Body of pancreas (tissue), 4 donors: ENCODE measurements at places on chromosomes 13 and 19. TPM values are rescaled to one million over a fixed set of nuclear protein-coding genes. Genes with fewer than 3 reads are reported as not detected.

The ZNF808 gene
- total RNA-seq, result 9.3 TPM

The LILRB3 gene
- total RNA-seq, result 0.33 TPM

The ACER1 gene
- not detected for total RNA-seq

The MEIOSIN gene
- total RNA-seq, result not detected

DNA sequence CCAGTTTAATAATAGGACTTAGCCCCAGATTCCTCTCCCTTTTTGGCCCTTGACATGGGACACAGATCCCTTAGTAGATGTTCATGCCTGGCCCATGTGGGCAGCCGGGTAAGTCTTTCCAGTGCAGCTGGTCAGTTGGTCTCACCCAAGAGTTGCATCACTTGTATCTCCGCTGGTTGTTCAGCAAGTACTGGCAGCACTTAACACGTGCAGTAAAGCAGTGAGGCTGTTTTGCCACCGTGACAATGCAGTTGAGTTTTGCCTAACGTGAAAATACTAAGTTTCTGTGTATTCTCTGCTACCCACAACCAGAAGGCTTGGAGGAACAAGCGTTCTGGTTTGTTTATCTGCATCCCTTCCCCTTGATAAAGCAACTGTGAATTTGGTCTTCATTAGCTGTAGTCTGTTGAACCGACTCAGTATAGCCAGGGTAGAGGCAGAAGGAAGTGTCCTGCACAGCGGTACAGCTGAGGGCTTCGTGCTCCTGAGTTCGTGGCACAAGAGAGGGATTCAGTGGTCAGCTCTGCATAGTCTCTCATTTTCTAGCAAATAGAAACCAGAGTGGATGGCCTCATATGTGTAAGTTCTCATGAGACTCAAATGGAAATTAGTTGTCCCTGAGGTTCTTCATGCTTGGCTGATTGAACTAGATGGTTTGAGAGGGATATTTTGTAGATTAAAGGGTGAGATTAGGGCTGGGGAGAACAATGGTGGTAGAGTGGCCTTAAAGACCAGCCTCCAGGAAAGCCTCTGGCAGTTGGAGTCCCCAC lies 50.3 kb downstream of the ARHGEF7 start:
- H3K4me3 ChIP-seq, result no peak overlapping the region
- no peaks in the 10 kb centered on the region for H3K36me3 ChIP-seq
- no peak for DNase-seq

DNA sequence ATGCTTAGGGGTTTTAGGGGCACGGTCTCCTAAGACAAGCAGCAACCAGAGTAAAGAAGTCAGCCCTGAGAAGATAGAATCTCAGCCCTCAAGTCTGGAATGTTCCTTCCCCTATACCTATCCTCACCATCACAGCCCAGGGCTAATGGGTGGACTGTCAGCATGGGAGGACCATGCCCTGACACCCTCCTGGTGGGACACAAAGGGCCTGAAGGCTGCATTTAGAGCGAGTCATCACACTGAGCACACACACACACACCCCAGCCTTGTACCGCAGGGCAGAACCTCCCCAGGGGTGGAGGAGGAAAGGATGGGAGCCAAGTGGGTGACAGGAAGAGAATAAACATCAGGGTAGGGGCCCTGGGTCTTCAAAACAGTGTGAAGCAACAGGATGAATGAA lies 174.8 kb upstream of the SERP2 start:
- H3K36me3 ChIP-seq, result no peaks in the 10 kb centered on the region
- no peak overlapping the region for H3K4me3 ChIP-seq
- peaks cover 9% of the 10 kb centered on the region for H3K4me1 ChIP-seq
- DNase-seq, result no peak

DNA sequence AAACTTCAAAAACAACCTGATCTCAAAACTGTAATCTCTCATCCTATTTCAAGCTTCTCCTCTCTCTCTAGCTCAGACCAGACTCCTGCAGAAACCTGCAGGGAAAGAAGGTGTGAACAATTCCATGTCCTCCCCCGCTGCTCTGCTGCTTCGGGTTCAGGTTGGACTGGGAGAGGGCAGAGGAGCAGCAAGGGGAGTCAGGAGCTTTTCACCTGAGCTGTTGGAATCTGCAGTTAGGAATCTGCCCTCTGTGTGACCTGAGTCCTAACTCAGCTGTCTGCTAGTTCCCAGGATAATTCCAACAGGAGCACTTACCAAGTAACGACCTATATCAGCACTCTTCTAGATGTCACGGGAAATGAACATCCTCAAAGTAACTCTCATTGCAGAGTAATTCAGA lies 118.3 kb downstream of the DNAJC15 start:
- no peak overlapping the region for H3K27ac ChIP-seq
- H3K4me1 ChIP-seq, result no peaks in the 10 kb centered on the region
- no peaks in the 10 kb centered on the region for H3K27me3 ChIP-seq

DNA sequence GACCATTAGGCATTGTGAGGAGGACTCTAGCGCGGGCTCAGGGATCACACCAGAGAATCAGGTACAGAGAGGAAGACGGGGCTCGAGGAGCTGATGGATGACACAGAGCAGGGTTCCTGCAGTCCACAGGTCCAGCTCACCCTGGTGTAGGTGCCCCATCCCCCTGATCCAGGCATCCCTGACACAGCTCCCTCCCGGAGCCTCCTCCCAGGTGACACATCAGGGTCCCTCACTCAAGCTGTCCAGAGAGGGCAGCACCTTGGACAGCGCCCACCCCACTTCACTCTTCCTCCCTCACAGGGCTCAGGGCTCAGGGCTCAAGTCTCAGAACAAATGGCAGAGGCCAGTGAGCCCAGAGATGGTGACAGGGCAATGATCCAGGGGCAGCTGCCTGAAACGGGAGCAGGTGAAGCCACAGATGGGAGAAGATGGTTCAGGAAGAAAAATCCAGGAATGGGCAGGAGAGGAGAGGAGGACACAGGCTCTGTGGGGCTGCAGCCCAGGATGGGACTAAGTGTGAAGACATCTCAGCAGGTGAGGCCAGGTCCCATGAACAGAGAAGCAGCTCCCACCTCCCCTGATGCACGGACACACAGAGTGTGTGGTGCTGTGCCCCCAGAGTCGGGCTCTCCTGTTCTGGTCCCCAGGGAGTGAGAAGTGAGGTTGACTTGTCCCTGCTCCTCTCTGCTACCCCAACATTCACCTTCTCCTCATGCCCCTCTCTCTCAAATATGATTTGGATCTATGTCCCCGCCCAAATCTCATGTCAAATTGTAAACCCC lies 2.8 kb upstream of the CEACAM5 start:
- no peak overlapping the region for H3K27ac ChIP-seq
- peaks cover 16% of the 10 kb centered on the region for H3K4me1 ChIP-seq
- DNase-seq, result peak; percentile 17
- no peaks in the 10 kb centered on the region for H3K27me3 ChIP-seq
- no peak overlapping the region for H3K4me3 ChIP-seq
- H3K36me3 ChIP-seq, result no peaks in the 10 kb centered on the region

DNA sequence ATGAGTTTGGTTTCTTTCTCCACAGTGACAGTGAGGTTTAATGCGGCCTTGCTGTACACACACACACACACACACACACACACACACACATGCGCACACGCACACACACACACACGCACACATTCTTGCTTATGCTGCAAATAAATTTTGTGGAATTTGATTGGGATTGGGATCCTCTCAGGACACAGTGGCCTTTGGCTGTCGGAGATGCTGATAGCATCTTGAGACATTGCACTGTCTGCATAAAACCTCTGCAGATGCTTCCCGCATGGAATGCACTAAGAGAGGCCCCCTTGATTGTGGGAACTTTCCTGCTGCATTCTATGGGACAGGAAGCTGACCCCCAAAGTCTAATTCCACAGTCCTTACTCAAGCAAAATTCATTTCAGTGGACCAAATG lies 145.6 kb downstream of the FLT1 start:
- no peaks in the 10 kb centered on the region for H3K36me3 ChIP-seq
- no peaks in the 10 kb centered on the region for H3K27me3 ChIP-seq
- no peak overlapping the region for H3K27ac ChIP-seq
- H3K4me3 ChIP-seq, result no peak overlapping the region

- DNase-seq, result no peak
- H3K4me1 ChIP-seq, result no peaks in the 10 kb centered on the region
Measured at GRCh38 chr13:77596777-77597176, 61.3 kb downstream of the SCEL start.

GRCh38 chr13:84659359-84659661 lies 777.0 kb upstream of the SLITRK1 start:
- peaks cover 10% of the 10 kb centered on the region for H3K4me1 ChIP-seq
- DNase-seq, result no peak
- no peaks in the 10 kb centered on the region for H3K36me3 ChIP-seq
- no peaks in the 10 kb centered on the region for H3K27me3 ChIP-seq

DNA sequence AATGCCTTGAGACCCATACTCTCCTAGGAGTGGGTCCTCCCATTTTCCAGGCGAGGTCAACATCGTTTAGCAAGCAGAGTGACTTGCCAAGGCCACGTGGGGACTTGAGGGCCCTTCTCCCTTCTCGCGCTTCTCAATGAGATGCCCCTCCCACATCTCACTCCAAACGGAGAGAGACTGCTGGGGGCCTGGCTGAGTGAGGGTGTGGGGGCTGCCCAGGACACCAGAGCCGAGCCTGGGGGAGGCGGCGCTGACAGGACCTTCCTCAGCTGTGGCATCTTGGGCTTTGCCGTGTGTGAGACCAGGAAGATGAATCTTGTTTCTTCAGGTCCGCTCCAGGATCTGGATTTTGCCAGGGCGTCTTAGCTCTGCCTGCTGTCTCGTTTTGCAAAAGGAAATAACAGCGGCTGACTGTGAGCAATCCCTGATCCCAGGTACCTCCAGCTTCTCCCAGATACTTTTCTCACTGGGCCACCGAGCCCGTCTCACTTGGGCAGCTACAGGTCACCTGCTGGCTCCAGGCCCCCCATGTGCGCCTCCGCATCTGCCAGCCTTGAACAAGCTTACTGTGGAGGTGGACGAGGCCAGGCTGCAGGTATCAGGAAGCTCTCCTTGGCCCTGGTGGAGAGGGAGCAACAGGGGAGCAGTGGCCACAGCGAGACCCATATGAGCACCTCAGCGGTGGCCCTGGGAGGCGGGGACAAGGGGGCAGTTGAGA lies 6.0 kb downstream of the COX6B2 start:
- peaks cover 8% of the 10 kb centered on the region for H3K4me1 ChIP-seq
- H3K36me3 ChIP-seq, result no peaks in the 10 kb centered on the region
- peaks cover 17% of the 10 kb centered on the region for H3K27me3 ChIP-seq

GRCh38 chr13:81779876-81780275 lies 1439.0 kb upstream of the SPRY2 start:
- no peaks in the 10 kb centered on the region for H3K36me3 ChIP-seq
- no peak overlapping the region for H3K27ac ChIP-seq
- no peaks in the 10 kb centered on the region for H3K4me1 ChIP-seq
- no peak for DNase-seq

DNA sequence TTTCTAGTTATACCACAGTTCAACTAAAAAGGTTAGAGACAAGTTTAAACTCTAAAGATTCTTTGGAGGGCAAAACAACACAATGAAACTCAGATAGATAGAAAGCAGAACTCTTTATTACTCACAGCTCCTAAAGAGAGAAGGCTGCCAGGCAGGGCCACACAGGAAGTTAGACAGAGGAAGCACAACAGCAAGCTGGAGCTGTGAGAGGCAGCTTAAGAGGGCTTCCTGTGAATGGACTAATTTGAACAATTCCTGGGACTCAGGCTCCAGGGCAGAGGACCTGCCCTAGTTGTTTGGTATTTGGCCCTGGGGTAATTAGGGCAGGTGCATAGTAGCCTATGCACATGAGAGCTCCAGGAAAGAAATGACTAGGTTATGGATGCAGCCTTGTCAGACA lies 803.6 kb downstream of the DIAPH3 start:
- H3K4me1 ChIP-seq, result peaks cover 46% of the 10 kb centered on the region
- H3K27me3 ChIP-seq, result no peaks in the 10 kb centered on the region
- DNase-seq, result no peak
